NCI-H187 (cell line): ENCODE measurements at places on chromosomes 11 and 22.

- no peak for DNase-seq
These were observed 30.8 kb downstream of the MPPED1 start for GRCh38 chr22:43442386-43443151.

DNA sequence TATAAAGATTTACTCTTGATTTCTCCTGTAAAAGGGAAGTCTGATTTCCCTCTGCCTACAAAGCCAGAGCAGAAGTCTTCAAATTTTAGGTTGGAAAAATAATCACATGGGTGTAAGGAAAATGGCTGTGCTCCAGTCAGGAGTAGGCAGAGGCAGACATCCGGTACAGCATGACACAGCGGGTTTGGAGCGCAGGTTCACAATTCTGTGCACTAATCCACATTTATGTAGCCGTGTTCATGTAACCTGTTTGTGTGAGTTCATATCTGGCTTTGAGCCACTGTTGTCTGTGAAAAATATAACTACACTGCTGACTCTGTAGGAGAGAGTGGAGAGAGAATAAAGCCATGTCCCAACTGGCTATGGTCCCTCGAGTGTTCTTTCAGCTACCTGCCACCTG, 248.0 kb downstream of the CASP12 start:
- DNase-seq, result no peak

DNA sequence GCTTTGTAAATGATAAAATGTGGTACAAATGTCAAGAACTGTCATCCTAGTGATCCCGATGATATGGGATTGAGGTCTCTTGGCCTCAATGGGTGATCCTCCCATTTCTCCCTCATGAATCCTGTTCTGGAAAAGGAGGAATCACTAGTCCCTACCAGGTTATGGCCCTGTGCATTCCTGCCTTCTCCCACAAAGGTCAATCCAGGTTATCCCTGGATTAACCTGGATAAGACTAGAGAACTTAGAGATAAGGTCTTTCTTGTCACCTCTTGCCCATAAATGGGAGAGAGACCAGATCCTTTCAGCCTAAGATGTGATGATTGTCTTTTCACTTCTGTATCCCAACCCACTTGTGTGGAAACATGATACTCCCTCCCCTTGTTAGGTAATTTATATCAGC, 396.7 kb downstream of the BUD13 start:
- no peak for DNase-seq

DNA sequence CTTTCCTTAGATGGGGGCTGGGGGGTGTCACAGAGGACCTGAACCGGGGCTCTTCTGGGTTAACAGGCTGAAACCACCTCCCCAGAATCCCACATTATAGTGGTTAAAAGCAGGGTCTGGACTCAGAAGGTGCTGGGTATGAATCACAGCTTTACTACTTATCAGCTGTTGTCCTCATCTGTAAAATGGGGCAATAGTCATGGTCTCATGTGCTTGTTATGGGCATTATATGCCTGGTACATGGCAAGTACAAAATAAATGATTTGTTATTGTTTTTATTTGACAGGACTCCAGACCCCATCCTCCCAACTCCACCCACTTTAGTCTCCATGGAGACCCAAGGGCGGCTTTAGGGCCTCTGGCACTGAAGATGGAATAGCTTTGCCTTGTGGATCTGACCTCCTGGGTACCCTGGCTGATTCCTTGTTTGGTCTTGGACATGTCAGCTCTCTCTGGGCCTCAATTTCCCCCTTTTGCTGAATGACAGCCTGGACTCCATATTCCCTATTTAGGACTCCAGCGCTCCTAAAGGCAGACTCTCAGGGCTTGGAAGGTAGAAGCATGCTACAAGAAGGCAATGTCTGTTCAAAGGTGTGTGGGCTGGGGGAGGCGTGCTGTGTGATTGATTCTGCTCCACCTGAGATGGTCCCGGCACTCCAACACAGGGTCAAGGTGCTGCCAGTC, 812 bp upstream of the SMTN start:
- no peak for DNase-seq

DNA sequence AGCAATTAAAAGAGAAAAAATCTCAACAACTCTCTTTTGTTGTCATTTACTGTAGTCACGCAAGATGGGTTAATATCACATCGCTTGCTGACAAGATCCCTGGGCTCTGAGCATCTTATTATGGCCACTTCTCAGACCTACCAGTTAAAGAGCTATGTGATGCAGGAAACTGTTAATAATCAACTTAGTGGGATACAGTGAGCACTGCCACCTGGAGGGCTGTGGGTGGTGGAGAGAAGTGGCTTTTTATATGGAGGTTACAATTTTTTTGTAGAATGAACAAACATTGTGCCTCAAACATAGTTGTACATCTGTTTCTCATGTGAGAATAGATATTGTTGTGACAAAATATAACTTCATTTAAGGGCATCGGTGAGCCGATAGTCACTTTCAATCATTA, 181.0 kb downstream of the TENM4 start:
- no peak for DNase-seq

DNA sequence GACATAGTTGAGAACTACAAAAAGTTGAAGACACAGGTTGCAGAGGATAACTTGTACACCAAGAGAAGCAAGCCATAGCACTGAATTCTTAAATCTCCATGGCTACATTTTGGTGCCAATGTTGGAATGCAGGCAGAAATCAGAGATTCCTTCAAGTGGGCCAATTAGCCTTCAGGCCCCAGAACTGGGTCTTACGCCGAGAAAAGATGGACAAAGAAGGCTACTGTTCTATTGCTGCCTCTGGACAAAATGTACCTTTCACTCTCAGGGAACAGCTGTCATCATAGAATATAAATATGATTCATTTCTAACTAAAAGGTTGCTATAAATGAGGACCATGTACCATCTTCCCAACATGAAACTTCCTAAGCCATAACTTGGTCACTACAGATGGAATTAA, 13.7 kb downstream of the TMEM216 start:
- DNase-seq, result no peak

DNA sequence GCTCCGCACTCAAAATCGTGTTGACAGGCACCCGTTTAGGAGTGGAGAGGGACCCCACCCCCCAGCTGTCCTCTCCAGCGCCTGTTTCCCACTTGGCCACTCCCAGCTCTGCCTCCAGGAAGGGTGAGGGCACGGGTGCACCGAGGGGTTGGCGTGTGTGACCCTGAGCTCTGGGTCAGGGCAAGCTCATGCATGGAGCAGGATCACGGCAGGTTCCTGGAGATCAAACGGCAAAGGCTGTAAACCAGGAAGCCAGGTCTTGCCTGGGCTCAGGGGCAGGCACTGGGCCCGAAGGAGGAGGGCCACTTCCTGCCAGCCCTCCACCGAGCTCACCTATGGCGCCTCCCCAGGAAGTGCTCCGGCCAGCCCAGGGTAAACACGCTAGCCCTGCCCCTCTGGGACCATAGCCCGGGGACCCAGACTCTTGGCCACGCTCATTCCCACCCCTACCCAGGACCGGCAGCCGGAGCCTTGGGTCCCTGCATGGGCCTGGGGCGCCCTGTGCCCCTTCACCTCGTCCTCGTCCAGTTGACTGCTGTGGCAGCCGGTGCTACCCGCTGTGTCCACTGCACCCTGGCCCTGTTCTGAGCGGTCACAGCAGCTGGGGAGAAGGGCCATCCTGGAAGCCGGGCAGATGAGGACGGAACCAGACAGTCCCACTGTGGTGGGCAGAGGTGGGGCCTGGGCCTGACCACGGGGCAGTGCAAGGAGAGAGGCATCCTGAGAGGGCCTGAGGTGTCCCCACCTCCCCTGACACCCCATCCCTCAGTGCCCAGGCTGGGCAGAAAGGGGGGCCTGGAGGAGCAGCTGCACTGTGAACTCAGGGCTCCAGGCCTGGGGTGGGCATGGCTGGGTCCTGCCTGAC, 1.0 kb upstream of the EPS8L2 start:
- no peak for DNase-seq

DNA sequence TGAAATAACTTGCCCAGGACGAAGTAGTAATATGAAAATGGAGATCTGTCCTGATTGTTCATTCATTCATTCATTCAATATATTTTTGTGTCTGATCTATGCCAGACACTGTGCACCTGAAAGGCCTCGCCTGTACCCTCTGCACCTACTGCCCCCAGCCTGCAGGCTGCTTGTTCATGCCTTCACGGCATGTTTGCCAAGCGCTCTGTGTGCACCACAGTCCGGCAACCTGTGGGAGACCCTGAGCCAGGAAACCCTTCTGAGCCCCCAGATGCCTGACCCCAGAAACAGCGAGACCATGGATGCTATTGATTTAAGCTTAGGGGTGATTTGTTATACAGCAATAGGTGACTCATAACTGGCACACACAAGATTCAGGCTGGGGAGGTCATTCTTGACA, 47.0 kb downstream of the RTL6 start:
- no peak for DNase-seq

DNA sequence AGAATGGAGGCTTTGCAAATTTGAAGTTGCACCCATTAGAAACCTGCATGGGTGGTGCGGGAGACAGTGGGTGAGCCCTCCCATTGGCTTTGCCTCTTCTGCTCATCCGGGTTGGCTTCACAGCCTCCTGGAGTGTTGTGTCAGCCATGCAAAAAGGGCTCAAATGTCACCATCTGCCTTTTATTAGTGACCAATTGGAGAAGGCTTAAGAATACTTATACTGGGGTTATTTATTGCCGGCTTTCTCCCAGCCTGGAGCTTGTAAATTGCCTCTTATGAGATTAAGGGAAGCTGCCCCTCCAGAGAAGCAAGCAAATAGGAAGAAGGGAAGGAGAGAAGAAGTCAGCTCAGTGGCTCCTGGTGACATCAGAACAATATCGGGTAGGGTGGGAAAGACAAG, 182.6 kb downstream of the ST3GAL4 start:
- peak; percentile 15 for DNase-seq

DNA sequence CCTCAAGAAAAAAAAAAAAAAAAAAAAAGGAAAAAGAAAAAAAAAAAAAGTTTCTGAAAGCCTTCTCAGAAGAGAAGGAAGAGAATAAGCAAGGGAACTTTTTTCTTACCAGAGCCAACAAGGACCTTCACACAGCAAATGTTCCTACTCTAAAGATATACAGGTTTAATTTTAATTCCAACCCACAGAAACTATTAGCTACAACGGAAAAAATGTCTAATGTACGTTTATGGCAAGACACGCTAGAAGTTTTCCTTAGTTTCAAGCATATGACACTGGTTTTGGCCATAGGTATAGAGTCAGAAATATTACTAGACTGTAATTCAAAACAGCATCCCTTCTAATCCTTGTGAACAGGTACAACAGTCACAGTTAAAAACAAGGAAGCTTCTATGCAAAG, 120.1 kb downstream of the MRTFA start:
- DNase-seq, result no peak

DNA sequence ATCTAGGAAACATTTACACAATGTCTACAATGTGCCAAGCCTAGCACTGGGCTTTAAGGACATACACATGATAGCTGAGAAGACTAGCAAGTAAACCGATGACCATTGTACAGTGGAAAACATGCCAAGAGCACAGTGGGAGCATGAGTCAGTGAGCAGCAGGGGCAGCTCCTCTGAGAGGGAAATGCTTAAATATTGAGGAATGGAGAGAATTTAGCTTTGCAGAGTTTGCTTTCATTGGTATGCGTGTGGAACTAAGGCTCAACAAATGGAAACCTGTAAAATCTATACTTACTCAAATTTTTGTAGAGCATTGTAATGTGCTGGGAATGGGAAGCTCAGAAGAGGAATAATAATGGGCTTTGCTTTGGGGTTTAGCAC, 282.3 kb downstream of the ST3GAL4 start:
- no peak for DNase-seq

DNA sequence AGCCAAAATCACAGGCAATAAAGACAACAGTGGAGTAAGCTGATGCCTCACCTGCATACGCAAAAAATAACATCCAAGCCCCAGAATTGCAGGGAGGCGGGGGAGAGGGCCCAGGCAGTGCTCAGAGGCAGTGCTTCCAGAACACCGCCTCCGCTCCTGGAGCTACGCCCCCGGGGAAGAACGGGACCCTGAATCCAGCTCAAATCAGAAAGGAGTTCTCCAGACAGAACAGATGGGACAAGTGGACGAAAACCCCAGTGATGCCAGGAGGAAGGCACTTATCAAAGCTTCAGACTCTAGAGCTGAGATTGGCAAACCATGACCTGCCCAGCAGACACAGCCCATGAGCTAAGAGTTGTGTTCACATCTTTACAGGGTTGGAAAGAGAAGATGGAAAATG, 683.9 kb downstream of the TBC1D22A start:
- DNase-seq, result no peak

DNA sequence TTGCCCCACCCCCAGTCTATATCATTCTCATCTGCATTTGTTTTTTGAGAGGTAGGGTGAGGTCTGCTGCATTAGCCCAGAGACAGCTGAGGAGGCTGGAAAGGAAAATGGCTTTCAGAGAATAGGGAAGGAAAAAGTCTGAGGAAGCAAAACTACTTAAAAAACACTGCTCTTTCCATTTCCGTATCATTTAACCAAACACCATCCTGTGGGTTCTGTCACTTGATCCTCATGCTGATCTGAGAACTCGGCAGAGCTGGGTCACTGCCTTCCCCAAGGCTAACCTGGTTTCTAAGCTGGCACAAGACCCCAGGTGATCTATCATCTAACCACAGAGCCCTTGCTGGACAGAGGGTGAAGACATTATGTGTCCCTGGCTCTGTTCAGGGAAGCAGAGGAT, 1.2 kb downstream of the FOLR2 start:
- DNase-seq, result no peak

DNA sequence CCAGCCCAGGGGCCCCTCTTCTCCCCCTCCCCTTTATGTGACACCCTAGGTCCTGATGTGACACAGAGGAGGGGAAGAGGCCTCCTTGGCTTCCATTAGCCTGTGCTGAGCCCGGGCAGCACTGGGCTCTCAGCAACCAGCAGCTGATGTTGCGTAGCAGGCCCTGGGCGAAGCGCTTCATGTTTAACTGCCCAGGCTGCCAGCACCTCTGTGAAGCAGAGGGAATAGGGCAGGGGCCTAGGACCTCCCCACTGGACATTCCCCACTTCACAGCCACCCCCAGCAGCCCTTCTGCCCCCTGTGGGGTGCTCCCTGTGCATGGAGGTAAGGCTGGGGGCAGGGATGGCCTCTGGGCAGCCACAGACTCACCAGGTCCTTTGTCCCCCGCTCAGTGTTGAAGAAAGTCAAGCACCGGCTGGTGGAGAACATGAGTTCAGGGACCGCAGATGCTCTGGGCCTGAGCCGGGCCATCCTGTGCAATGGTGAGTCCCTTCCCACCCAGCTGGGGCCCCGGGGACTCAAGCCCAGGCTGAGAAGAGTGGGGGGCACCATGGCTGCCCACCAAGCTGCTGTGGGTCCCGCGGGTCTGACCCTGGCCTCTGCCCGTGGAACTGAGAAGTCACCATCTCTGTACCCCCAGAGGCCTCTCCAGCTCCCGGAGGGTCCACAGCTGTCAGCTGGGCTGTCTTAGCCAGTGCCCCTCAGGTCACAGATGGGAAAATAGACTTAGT, 11.6 kb downstream of the PICK1 start:
- no peak for DNase-seq

GRCh38 chr11:60500276-60500910, 7.8 kb downstream of the MS4A12 start:
- DNase-seq, result no peak

- no peak for DNase-seq
These were observed 25.9 kb downstream of the SHANK3 start for GRCh38 chr22:50698546-50698945.
